Nucleus accumbens (tissue), 56 donors: ENCODE measurements at places on chromosomes 5 and 9.

- no peak for DNase-seq
Measured at GRCh38 chr9:112086627-112087026, 88.5 kb downstream of the SUSD1 start.

DNA sequence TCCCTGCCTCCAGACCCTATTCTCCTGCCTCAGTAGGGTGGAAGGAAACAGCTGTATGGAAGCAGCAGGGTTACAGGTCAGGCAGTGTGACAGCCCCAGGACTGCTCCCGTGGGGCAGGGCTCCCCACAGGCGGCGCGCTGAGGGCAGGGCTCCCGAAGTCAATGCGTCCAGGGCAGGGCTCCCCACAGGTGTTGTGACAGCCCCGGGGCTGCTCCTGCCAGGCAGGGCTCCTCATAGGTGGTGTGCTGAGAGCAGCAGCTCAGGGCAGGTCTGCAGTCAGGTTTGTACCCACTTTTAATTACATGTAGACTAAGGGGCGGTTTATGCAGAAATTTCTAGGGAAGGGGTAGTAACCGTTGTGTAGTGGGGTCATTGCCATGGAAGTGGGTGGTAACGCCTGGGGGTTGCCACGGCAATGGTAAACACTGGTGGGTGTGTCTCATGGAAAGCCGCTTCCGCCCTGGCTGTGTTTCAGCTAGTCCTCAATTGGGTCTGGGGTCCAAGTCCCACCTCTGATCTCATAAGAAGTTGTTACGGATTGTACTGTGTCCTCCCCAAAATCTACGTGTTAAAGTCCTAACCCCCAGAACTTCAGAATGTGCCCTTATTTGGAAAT lies 16.7 kb upstream of the TERT start:
- DNase-seq = no peak

- no peak for DNase-seq
Measured at GRCh38 chr5:1444361-1445189, 665 bp downstream of the SLC6A3 start.

DNA sequence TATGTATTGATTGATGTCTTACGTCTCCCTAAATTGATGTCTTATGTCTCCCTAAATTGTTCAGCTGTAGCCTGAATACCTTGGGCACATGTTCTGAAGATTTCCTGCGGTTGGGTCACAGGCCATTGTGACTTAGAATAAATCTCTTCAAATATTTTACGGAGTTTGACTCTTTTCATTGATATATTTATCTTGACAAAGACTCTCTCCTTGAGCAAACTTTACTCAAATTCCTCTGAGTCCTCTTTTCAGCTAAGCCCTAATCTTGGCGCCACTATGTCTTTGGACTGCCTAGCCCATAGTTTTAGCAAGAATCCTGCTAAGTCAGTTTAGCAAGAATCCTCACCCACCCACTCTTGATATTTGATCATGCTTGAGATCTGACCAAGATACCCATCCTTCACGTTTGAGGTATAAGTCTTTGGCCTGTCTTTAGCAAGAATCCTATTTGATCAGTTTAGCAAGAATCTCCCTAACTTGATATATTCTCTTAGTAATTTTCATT lies 35.3 kb upstream of the FBXL17 start:
- no peak for DNase-seq

- DNase-seq = no peak
Measured at GRCh38 chr9:94623253-94623652, 16.1 kb downstream of the FBP1 start.

DNA sequence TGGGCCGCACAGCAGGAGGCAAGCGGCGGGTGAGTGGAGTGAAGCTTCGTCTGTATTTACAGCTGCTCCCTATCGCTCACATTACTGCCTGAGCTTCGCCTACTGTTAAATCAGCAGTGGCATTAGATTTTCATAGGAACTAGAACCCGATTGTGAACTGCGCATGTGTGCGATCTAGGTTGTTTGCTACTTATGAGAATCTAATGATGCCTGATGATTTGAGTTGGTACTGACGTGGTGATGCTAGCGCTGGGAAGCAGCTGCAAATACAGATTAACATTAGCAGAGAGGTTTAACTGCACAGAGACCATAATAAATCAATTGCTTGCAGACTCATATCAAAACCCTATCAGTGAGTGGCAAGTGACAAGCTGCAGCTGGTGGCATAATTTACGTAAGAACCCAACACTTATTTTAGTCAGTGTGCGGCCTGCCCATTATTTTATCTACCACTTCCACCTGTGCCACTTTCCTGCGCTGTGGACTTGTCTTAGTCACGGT lies 133.4 kb upstream of the CDH9 start:
- DNase-seq = no peak

- no peak for DNase-seq
Measured at GRCh38 chr9:2216591-2216990, 201.4 kb downstream of the SMARCA2 start.

GRCh38 chr9:505741-506059 lies 291.0 kb downstream of the DOCK8 start:
- DNase-seq = no peak

- DNase-seq = no peak
Measured at GRCh38 chr9:33297432-33297831, 7.1 kb downstream of the NFX1 start.
